ENCODE measurements at places on chromosomes 6 and 20.

DNA sequence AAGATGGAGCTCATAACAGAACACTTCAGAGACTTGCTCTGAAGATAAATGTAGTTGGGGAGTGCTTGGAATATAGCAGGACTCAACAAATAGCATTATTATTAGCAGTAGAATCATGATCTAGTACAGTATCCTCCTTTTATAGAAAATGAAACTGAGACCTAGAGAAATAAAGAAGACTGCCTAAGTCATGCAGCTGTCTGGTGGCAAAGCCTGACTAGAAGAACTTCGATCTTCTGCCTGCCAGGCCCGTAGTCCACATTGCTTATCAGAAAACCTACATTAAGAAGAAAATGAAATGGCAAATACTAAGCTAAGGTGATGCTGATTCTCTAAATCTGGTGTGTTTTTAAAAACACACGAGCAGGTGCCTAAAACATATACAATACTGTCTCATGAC is 46.4 kb upstream of the DST start:
- no peak for DNase-seq

- DNase-seq = no peak
These were observed 59.5 kb upstream of the MPC1 start for GRCh38 chr6:166442131-166442685.

DNA sequence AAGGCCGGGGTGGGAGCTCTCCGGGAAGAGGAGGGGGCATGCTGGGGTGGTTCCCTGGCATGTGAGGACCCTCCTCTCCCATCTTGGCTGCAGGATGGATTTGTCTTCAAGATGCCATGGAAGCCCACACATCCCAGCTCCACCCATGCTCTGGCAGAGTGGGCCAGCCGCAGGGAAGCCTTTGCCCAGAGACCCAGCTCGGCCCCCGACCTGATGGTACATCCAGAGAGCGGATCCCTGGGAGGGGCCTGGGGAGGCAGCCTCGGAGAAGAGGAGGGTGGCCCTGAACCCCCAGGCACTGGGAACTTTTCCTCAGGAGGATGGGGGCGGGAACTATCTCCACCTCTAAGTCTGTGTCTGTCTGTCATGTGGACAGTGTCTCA is 4.8 kb downstream of the CDC25B start:
- DNase-seq = no peak

- DNase-seq = no peak
These were observed 240.9 kb downstream of the PHACTR1 start for GRCh38 chr6:12957321-12958051.

DNA sequence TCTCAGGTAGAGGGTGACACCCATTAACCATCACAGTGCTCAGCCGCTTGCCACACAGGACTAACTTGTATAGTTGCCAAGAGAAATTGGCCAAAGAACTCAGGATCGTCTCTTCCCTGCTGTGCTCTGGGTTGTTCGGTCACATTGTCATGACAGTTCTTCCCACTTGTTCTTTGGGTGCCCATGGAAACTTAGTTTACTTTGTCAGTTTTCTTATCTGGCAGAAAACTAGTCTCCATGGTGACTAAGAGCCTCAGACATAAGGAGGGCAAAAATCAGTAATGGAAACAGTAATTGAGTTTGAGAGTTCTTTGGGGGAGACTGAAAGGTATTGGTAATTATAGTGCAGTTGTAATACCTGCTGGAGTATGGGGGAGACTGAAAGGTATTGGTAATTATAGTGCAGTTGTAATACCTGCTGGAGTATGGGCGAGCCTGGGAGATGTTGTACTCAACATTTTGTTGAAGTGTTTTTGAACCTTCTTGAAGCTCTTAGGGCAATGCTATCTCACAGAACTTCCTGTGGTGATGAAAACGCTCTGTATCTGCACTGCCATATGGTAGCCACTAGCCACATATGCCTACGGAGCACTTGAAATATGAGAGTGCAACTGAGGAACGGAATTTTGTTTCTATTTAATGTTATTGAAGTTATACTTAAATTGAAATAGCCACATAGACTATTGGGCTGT is 95.2 kb upstream of the HDGFL1 start:
- DNase-seq = no peak

GRCh38 chr6:15531973-15532372 is 130.9 kb downstream of the DTNBP1 start:
- no peak for DNase-seq

GRCh38 chr6:50816115-50816675 is 2.5 kb upstream of the TFAP2B start:
- DNase-seq = peak; percentile 5

DNA sequence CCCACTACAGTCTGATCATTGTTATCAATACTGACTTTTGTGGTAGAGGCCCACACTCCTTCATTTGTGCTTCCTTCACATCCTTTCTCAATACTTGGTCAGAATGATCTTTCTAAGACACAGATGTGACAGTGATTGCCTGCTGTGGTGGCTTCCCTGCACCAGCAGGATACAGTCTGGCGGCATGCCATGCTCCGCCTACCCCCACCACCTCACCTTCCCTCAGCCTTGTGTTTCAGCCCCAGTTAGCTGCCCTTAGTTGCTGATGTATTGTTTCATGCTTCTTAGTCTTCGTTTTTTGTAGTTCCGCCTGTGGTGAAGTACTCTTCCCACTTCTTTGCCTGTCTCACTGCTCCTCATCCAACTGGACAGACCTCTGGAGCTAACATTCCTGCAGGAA is 10.9 kb downstream of the LRRC1 start:
- DNase-seq = no peak

Data from activated T-helper 1 cell treated with anti-CD3 and anti-CD28 coated beads, Interleukin-2, amount 50 U/mL, for 16 hours (primary cell).